ENCODE measurements at places on chromosomes 1 and 21. TPM values are rescaled to one million over a fixed set of nuclear protein-coding genes. Genes with fewer than 3 reads are reported as not detected.
A peak's percentile ranks its signal among the peaks of the same experiment; 100 is the strongest.

Gene CA6
- total RNA-seq, result not detected

DNA sequence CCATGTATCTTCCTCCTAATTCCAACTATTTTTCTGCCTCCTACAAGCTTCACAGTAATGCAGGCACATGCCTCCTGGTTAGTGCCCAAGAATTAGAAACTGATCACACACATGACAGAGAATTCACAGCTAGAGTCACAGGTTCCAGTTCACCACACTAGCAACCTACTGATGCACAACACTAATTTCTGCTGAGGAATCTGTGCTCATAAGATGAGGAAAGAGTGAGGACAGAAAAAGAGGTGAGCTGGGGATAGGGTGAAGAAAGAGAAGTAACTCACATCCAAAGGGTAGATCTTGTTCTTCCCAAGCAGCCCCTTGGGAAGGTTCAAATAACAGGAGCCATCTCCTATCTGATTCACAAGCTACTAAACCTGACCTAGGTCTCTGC is 61.3 kb downstream of the PUM1 start:
- DNase-seq, result no peak

DNA sequence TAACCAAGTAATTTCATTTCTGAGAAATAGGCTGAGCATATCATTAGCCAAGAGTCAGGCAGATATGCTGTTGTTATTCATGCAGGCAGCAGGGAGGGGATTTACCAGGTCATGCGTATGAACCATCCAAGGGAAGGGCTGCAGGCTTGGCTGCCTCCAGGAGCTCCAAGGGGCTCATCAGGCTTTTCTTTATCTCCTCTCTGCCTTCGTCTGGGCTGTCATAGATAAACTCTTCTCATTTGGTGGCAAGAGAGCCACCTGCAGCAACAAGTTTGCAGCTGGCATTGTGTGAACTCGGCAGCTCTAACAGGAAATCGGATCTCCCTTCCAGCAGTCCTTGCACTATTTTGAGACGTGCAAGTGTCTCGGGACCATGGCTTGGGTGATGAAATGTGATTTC is 7.5 kb downstream of the CCDC27 start:
- no peak for DNase-seq

DNA sequence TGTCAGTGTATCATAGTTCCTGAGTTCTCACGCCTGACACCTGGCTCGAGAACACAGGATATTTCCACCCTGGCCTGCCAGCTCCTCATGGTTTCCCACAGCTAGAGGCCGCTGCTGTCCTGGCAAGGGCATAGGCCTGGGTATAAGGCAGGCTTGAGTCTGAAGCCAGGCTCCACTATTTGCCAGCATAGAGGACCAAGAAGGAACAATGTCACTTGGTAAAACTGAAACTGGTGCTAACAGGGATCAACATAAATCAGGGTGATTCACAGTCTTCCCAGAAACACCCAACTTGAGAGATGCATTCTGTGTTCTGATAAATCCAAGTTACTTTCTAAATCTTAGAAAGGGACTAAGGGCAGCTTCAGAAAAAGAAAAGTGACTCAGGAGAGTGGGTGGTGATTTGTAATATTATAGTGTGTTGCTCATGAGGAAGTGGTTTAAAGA is 6.9 kb upstream of the S100A2 start:
- peak; percentile 87 for DNase-seq
